ENCODE measurements at places on chromosomes 4 and X.
A peak's percentile ranks its signal among the peaks of the same experiment; 100 is the strongest.

DNA sequence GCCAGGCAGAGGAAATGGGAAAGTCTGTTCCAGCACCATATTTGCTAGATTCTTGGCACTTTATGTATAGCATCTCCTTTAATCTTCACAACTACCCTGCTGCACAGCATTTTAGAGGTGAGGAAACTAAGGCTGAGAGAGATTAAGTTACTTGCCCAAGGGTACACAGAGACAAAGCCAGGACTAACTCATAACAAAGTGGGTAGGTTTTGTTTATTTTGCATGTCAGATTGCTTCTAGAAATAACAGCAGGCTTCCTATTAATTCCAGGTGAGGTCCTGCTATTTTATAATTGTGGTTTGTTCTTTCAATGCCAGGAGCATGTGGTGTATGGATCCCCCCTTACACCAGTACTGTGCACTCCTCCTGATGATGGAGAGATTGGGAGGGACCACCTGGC, 15.0 kb downstream of the TCEANC start:
- no peak for DNase-seq

- no peak for DNase-seq
These were observed 3.1 kb downstream of the CXXC4 start for GRCh38 chr4:104491481-104492182.

DNA sequence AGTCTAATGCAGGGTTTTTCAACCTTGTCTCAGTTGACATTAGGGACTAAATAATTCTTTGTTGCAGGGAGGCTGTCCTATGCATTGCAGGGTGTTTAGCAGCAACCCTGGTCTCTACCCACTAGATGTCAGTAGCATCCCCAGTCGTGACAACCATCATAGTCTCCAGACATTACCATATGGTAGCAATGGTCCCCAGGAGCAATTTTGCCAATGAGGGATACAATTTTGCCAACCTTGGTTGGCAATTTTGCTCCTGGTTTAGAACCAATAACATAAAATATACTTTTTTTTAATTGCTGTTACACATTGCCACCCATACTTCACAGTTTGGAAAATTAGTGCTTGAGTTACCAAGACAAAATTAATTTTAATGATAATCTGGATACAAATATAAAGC, 6.0 kb downstream of the EREG start:
- DNase-seq = no peak

DNA sequence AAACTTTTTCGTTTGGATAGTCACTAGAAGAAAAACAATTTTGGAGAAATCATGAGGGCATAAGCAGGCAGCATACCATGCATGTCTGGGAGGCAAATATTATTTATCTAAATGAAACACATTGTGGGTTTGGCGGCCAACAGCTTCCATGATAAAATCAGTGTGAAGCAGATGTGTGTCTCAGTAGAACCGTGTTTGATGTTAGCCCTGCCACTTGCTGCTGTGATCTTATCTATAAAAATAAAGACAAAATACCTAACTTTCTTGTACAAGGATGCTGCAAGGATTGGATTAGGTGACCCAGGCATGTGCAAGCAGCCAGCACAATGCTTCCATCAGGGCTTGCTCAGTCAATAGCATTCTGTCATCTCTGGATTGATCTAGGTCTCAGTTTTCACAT, 341.4 kb downstream of the PACRGL start:
- no peak for DNase-seq

DNA sequence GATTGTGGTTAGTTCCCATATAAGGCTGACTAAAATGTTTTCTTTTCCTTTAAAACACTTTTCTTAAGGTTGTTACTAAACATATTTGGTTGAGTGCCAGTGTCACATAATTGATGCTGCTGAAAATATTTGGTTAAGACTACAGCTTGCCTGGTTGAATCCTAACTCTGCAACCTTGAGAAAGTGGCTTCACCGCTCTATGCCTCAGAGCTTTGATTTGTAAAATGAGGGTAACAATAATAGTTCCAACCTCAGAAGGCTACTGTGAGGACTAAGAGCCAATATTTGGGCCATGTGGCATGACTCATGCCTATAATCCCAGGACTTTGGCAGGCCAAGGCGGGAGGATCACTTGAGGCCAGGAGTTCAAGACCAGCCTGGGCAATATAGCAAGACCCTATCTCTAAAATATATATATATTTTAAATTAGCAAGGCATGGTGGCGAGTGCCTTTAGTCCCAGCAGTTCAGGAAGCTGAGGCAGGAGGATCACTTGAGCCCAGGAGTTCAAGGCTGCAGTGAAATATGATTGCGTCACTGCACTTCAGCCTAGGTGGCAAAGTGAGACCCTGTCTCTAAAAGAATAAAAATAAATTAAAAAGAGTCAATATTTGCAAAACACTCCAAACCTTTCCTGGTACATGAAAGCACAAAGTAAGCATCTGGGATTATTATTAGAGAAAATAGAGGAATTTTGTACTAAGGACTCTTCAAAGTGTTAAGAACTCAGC, 7.1 kb upstream of the NEIL3 start:
- DNase-seq = no peak

DNA sequence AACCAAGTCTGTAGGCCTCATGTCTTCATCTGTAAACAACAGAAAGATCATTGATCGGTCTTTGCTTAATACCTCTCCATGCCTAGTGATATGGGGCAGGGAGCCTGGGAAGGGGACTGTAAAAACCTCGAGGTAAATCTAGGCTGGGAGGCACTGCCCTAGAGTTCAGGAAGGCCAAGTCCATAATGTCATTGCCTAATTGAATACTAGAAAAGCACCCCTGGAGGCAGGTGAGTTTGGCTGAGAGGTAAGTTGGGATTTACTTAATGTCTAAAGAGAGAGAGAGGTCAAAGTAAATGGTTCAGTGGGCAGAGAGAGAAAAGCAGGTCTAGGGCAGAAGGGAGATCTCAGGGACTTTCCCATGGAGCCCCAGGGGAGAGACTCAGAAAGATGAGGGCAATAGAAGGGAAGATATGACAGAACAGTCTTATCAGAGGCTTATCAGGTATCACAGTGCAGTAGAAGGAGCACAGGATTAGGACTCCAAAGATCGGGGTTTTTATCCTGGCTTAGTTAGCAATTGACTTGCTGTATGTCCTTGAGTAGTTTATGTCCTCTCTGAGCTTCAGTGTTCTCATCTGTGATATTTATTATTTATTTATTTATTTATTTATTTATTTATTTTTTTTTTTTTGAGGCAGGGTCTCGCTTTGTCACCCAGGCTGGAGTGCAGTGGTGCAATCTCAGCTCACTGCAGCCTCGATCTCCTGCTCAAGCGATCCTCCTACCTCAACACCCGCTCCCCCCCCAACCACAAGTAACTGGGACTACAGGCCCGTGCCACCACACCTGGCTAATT, 85.2 kb downstream of the SLC16A2 start:
- DNase-seq = no peak

DNA sequence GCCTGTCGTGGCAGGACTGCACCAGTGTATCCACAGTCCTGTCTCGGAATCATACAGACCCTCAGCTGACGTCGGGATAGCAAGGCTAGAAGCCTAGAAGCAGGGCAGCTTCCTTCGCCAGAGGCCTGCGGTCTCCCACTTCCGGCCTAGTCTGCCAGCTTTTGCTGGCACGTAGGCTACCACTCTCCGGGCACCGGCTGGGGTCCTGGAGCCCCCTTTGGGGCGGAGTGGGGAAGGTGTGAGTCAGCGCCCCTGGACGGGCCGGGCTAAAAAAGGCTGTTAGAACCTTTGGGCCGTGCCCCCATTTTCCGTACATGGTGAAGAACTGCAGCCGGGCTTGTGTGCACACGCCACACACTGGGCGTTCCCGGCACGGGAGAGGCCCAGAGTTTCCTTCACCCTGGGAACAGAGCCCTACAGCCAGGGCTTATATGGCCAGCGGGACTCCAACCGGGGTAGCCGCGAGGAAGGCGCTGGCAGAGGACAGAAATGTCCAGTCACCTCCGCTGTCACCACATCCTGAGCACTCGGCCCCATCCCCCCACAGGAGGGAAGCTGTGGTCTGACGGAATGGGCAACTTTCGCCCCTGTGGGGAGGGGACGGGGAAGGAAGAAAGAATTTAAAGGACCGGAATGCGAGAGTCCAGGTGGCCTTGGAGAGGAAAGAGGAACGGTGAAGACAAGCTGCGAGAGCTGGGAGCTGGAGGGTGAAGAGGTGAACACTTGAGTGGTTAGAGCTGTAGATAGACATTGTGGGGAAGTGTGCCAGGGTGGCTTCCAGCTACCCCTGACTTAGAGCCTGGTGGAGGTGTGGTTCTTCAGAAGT, 4.6 kb downstream of the MAGIX start:
- peak; percentile 31 for DNase-seq

- DNase-seq = no peak
These were observed 90.6 kb upstream of the CBR4 start for GRCh38 chr4:169100670-169101101.

- DNase-seq = no peak
These were observed 6.3 kb downstream of the FMR1 start for GRCh38 chrX:147917700-147918695.

Data from activated CD8-positive, alpha-beta memory T cell treated with anti-CD3 and anti-CD28 coated beads for 48 hours (primary cell).